ENCODE measurements at places on chromosomes 11 and 22. TPM values are rescaled to one million over a fixed set of nuclear protein-coding genes. Genes with fewer than 3 reads are reported as not detected.

The XNDC1N gene
- 12.8 TPM for total RNA-seq

The OR52N4 gene
- not detected for total RNA-seq

The BEST1 gene
- 10.1 TPM for total RNA-seq

The FGF19 gene
- total RNA-seq, result not detected

The TMEM191B gene
- 0.88 TPM for total RNA-seq

The HBE1 gene
- not detected for total RNA-seq

DNA sequence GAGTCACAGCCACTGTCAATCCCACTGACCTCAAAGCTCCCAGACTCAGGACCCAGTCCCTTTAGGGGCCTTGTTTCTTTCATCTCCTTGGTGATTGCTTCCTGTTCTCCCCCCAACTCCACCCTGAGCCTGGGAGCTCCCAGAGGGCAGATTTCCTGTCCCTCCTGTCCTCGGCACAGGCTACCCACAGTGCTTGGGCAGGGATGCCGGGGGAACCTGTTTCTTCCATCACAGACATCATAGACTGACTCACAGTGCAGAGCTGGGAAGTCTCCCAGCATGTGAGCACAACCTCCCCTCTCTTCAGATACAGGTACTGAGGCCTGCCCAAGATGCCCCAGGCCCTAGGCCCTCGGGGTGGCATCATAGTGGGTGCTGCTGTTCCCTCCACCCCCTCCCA lies 16.6 kb downstream of the TRIM29 start:
- no peak for DNase-seq

GRCh38 chr22:31474743-31475142 lies 14.9 kb downstream of the EIF4ENIF1 start:
- no peak for DNase-seq

DNA sequence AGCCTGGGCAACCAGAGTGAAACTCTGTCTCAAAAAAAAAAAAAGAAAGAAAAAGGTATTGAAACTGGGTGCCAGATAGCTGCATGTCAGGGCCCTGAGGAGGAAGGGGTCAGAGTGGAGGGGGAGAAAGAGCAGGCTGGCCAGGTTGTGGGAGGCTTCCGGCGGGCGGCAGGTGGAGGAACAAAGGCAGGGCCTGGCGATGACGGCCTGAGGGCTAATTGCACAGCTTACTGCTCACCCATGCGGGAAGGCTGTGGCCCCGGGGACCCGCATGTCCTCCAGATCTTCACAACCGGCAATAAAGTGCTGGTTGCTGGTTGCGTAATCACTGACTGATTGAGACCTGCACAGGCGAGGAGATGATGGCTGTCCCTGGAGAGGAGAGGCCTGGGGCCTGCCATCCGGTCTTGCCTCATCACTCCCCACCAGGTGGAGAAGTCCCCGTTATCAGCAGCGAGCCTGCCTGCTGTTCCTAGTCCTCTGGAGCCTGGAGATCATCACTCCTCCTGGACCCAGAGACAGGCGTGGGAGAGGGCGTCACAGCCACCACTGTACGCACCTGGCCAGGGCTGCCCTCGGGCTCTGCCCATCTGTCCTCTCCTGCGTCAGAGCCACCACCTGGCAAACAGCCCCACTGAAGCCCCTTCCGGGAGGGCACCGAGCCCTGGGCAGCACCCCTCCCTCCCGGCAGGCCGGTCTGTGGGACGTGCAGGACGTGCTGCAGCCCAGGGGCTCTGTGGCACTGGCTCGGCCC lies 18.7 kb downstream of the H19 start:
- DNase-seq, result no peak

DNA sequence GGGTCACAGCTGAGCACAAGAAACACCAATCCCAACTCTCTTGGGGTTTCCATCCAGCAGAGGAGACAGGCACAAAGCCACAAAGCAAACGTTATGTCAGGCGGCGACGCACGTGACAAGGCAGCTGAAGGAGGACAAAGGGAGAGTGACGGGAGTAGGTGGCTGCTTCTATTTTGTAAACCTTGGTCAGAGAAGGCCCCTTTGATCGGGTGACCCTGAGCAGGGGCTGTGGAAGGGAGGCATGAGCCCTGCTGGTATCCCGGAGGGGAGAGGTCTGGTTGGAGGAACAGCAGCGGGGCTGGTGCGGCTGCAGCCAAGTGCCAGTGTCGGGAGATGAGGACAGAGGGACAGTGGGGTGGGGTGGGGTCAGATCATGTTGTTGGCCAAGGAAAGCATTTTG lies 17.3 kb upstream of the RFPL3 start:
- no peak for DNase-seq

DNA sequence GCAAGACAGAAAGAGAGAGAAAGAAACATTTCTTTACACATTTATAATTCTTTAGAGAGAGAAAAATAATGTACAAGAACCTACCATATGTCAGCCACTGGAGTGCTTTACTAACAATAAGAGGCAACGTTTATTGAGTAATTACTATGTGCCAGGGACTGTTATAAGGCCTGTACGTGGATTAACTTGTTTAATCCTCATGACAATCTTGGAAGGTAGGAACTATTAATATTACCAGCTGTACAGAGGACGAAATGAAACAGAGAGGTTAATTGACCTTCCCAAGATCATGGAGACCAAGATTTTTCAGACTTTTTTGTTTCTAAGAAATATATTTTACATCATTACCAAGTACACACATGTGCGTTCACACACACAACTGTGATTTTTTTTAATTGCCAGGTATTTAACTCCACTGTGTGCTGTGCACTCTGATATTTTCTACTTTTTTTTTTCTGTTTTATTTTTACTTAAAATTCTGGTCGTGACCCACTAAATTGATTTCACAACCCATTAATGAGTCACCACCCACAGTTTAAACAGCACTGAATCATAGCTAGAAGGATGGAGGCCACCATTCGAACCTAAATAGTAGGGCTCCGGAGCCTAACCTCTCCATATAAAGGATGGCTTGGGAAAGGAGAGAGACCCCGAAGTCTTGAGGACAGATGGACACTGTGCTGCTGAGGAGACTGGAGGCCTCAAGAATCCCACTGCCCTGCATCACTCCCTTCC lies 21.4 kb downstream of the CREB3L1 start:
- DNase-seq, result no peak

DNA sequence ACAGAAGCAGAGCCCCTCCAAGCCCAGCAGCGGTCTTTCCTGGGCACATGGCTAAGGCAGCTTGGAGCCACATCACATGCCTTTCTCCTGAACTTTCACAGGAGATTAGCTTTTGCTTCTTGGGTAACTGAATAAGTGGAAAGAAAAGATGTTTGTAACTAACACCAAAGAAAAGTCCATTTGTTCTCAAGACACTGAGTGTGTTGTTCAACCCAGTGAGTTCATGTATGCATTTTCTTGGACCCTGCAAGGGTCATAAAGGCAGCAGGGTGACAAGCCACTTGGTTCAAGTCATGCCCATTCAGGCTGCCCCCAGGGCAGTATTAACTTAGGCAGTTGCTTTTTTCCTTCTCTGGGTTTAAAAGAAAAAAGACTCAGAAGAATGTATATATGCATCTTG lies 203.4 kb downstream of the FAM76B start:
- no peak for DNase-seq

GRCh38 chr11:103849366-103849765 lies 187.1 kb upstream of the DDI1 start:
- DNase-seq, result no peak

- DNase-seq, result no peak
Observed at GRCh38 chr11:119983816-119984215, 154.1 kb downstream of the TRIM29 start.

- DNase-seq, result no peak
Observed at GRCh38 chr11:63783925-63784592, 15.5 kb upstream of the ZFTA start.

DNA sequence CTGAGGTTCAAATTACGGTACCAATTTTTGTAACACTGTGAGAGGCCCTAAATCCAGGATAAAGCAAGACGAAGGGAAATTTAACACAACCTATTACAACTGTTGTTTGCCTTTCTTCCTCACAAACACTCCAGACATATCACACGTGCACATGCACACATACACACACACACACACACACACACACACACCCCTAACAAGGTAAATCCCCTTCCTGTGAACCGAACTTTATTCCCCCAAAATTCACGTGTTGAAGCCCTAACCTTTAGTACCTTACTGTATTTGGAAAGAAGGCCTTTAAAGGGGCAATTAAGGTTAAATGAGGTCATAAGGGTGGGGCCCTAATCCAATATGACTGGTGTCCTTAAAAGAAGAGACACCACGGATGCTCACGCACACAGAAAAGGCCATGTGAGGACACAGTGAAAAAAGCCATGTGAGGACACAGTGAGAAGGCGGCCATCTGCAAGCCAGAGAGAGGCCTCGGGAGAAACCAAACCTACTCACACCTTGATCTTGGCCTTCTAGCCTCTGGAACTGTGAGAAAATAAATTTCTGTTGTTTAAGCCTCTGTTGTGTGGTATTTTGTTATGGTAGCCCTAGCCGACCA lies 1.8 kb downstream of the SERGEF start:
- no peak for DNase-seq

DNA sequence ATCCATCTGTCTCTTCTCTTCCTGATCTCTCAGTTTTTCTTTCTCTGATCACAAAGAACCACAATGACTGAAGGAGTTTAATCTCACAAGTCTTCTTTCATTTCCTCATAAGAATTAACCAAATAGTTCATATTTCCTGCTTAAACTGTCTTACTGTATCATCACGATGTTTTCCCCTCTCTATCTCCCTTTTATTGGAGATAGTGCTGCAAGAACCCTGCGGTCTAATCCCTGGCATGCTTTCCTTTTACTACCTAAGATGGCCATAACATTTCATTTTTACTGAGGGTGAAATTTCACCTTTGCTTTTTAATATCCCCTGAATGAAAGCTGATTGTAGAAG lies 28.9 kb downstream of the CARD18 start:
- DNase-seq, result no peak

DNA sequence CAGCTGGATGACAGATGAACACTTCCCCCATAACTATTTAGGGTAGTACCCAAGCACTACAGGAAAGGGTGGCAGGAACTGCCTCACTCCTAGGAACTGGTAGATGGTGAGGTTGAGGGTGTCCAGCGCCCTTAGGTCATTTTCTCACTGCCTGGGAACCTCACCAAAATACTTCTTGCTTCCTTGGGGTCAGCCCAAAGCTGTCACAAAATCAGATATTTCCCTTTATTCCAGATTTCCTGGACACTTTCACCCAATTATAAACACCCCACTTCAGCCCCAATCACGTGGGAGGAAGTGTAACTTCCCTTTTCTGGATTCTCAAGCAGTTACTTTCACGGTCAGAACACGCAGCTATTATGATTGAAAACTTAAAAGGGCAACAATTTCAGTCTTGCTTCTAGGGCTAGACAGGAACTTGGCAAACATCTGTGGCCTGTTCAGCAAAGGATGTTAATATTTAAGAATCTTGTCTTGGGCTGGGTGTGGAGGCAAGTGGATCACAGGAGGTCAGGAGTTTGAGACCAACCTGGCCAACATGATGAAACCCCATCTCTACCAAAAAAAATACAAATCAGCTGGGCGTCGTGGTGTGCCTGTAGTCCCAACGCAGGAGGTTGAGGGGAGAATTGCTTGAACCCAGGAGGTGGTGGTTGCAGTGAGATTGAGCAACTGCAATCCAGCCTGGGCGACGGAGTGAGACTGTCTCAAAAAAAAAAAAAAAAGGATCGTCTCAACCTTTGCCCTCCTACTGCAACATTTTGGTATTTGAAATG lies 4.0 kb downstream of the FTH1 start:
- DNase-seq, result no peak

GRCh38 chr22:37224757-37225420 lies 12.6 kb upstream of the SSTR3 start:
- DNase-seq, result no peak

GRCh38 chr11:2655834-2656622 lies 43.8 kb downstream of the KCNQ1OT1 start:
- peak; percentile 33 for DNase-seq

Measured in breast epithelium (tissue), 4 donors.